ENCODE measurements at places on chromosomes 6 and 20. TPM values are rescaled to one million over a fixed set of nuclear protein-coding genes. Genes with fewer than 3 reads are reported as not detected.

SLC22A1 gene
- 8.9 TPM for total RNA-seq

PNPLA1 gene
- total RNA-seq = 0.14 TPM

DNMT3B gene
- total RNA-seq = 2.0 TPM

- no peak for DNase-seq
Observed at GRCh38 chr6:84772428-84773132, 8.2 kb upstream of the TBX18 start.

- DNase-seq = no peak
Observed at GRCh38 chr6:151592449-151593159, 98.8 kb downstream of the CCDC170 start.

DNA sequence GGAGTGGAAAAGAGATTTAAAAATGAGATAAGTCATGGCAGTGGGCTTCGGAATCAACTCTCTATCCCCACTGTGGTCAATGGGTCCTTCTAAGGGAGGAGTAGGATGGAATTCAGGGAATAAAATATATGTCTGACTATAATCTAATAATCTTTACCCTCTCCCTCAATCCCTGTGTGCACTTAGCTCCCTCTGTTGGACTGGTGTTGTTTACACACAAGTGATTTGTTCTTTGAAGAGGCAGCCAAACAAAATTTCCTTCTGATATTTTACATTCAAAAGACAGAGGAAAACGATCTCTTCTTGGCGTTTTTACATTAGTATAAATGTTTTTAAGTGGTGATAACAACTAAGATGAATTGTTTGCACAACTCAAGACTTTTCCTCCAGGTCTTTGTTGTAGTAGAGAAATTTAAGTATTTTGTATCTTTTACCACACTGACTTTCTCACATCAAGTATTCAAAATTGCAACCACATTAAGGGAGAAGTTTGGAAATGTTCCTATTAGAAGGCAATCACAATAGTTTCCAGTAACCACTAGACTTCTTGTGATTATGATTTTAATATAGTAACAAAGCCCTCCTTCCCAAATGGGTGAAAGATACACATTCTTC, 317.8 kb downstream of the CENPW start:
- DNase-seq = peak; percentile 13

- no peak for DNase-seq
Observed at GRCh38 chr6:82589509-82590206, 226.0 kb downstream of the TPBG start.

GRCh38 chr20:967796-968742, 34.0 kb downstream of the RSPO4 start:
- DNase-seq = no peak

GRCh38 chr6:66538551-66539135, 831.6 kb upstream of the EYS start:
- no peak for DNase-seq
